Neural cell (in vitro differentiated cells): ENCODE measurements at places on chromosomes 2 and 18. TPM values are rescaled to one million over a fixed set of nuclear protein-coding genes. Genes with fewer than 3 reads are reported as not detected.

The C2orf81 gene
- polyA plus RNA-seq, result 1.7 and 3.3 TPM in 2 replicates

The NFU1 gene
- polyA plus RNA-seq, result 101 and 116 TPM in 2 replicates

The C2orf80 gene
- 68.0 and 71.5 TPM in 2 replicates for polyA plus RNA-seq

The LIMS2 gene
- polyA plus RNA-seq, result not detected in 2 replicates

The TSPYL6 gene
- polyA plus RNA-seq, result not detected in 2 replicates

The IL1R2 gene
- not detected in 2 replicates for polyA plus RNA-seq

The PROC gene
- polyA plus RNA-seq, result 0.24 and 0.33 TPM in 2 replicates

The SP140 gene
- polyA plus RNA-seq, result 0.38 and 0.74 TPM in 2 replicates

The VIT gene
- not detected in 2 replicates for polyA plus RNA-seq

The KCNJ3 gene
- 0.68 and 2.3 TPM in 2 replicates for polyA plus RNA-seq

The ACSL3 gene
- polyA plus RNA-seq, result 117 and 119 TPM in 2 replicates
